Airway epithelial cell (primary cell): ENCODE measurements at places on chromosomes 3 and 15. TPM values are rescaled to one million over a fixed set of nuclear protein-coding genes. Genes with fewer than 3 reads are reported as not detected.

Gene C2CD4B
- 0.56 TPM in 1 of 2 replicates, not detected in the other for total RNA-seq

Gene TRAT1
- not detected in 2 replicates for total RNA-seq

Gene WNT5A
- 9.6 and 17.0 TPM in 2 replicates for total RNA-seq

Gene DUOX1
- total RNA-seq: 39.9 and 59.4 TPM in 2 replicates

Gene PLS1
- 11.1 and 18.2 TPM in 2 replicates for total RNA-seq
